ENCODE measurements at places on chromosomes 5 and 9. TPM values are rescaled to one million over a fixed set of nuclear protein-coding genes. Genes with fewer than 3 reads are reported as not detected.
A peak's percentile ranks its signal among the peaks of the same experiment; 100 is the strongest.

DNA sequence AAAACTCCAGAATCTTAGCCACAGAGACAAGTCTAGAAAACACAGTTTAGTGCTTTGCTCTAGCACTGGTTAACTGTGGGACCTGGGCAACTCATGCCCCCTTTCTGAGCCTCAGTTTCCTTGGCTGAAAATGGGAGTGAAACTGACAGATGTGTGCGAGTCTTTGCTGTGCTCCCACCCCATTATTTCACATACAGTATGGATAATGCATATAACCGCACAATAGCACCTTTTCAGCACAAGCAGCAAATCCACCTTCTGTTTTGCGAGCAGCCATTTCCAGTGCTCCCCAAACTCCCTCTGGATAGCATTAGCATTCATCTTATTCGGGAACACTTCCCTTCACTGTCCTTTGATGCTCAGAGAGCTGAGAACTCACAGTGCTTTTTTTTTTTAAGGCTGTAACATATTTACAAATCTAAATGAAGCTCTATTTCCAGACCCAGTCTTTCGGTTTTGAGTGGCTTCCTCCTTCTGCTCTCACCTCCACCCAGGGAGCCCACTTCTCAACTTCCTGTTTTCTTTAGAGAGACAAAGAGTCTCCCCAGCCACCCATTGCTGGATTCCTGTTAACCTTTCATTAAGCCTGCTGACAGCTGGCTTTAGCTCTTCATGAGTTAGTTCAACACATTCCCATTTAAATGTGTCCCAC lies 49.2 kb downstream of the TIMD4 start:
- no peak overlapping the region for H3K27ac ChIP-seq
- no peaks in the 10 kb centered on the region for H3K36me3 ChIP-seq
- DNase-seq: no peak
- no peak overlapping the region for H3K4me3 ChIP-seq
- H3K27me3 ChIP-seq: no peaks in the 10 kb centered on the region

RNF180 gene
- 6.2 TPM for total RNA-seq

GRCh38 chr9:101387871-101388506 lies 3.2 kb upstream of the BAAT start:
- H3K27me3 ChIP-seq: no peaks in the 10 kb centered on the region
- no peaks in the 10 kb centered on the region for H3K4me1 ChIP-seq
- H3K4me3 ChIP-seq: no peak overlapping the region
- DNase-seq: no peak
- H3K36me3 ChIP-seq: peaks cover 5% of the 10 kb centered on the region

DNA sequence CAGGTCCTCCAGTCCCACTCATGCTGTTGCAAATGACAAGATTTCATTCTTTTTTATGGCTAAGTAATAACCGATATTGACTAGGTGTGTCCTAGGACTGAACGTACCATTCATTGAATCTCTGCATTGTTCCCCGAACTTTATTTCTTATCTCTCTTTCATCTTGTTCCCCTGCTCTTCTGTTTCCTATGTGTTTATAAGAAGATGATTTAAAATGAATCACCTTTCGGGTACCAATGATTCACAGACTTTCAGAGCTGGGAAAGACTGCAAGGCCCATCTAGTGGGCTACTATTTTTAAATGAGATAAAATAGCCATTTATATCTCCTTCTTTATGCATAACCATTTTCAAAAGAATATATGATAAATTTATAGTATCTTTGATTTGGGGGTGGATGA lies 133.0 kb downstream of the CDH18 start:
- no peaks in the 10 kb centered on the region for H3K4me1 ChIP-seq
- no peak overlapping the region for H3K4me3 ChIP-seq
- no peaks in the 10 kb centered on the region for H3K27me3 ChIP-seq
- H3K27ac ChIP-seq: no peak overlapping the region

DNA sequence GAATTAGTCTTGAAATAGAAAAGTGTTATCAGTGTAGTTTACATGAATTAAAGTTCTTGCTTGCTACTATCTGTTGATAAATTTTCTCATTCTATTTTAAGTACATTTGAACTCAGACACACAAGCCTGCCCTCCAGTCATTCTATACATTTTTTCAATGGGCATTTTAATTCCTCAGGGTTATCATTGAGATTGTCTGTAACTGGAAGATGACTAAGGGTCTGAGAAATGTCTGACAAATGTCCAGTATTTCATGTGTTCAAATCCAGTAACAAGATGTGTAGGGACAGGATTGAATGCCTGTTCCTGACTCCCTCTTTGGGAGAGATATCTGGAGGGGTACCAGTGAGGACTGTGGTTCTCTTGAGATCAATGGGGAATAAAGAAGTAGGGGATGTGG lies 223.9 kb upstream of the ADAMTSL1 start:
- DNase-seq: no peak
- no peak overlapping the region for H3K4me3 ChIP-seq
- no peaks in the 10 kb centered on the region for H3K4me1 ChIP-seq
- H3K36me3 ChIP-seq: no peaks in the 10 kb centered on the region

GRCh38 chr9:134353539-134353938 lies 27.3 kb downstream of the RXRA start:
- H3K36me3 ChIP-seq: no peaks in the 10 kb centered on the region
- no peaks in the 10 kb centered on the region for H3K27me3 ChIP-seq
- H3K4me3 ChIP-seq: no peak overlapping the region

DNA sequence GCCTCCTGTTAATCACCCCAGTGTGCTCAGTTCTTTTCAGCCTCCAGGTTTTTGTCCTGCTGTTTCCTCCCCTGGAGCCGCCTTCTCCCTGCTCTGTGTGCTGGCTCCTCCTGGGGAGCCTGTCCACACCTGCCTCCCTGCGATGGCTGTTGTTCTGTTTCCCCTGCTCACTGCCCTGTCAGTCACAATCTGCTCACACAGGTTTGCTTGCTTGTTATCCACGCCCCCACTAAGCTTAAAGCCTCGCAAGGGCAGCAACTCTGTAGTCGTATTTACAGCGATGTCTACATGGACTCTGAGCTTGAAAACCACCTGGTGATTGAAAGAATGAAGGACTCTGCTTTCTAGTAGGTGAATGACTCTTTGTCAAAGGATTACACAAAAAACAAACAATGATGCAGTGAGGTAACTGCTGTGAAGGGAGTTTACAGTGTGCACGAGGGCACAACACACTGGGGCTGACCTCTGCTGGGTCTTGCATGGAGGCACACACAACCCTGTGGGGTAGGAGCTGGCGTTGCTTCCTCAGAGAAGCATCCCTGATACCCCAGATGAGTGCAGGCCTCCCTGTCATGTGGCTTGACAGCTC lies 39.6 kb upstream of the TEX48 start:
- no peaks in the 10 kb centered on the region for H3K36me3 ChIP-seq
- no peaks in the 10 kb centered on the region for H3K4me1 ChIP-seq
- no peak overlapping the region for H3K27ac ChIP-seq

GRCh38 chr9:96462541-96462940 lies 12.6 kb downstream of the HABP4 start:
- no peaks in the 10 kb centered on the region for H3K36me3 ChIP-seq
- no peak overlapping the region for H3K27ac ChIP-seq
- no peak overlapping the region for H3K4me3 ChIP-seq
- H3K27me3 ChIP-seq: no peaks in the 10 kb centered on the region

CERCAM gene
- total RNA-seq: 1.9 TPM

- H3K36me3 ChIP-seq: no peaks in the 10 kb centered on the region
- no peaks in the 10 kb centered on the region for H3K27me3 ChIP-seq
- no peak overlapping the region for H3K4me3 ChIP-seq
- H3K27ac ChIP-seq: no peak overlapping the region
- no peak for DNase-seq
Measured at GRCh38 chr5:93890657-93891056, 149.3 kb upstream of the POU5F2 start.

CEL gene
- total RNA-seq: 0.19 TPM

DNA sequence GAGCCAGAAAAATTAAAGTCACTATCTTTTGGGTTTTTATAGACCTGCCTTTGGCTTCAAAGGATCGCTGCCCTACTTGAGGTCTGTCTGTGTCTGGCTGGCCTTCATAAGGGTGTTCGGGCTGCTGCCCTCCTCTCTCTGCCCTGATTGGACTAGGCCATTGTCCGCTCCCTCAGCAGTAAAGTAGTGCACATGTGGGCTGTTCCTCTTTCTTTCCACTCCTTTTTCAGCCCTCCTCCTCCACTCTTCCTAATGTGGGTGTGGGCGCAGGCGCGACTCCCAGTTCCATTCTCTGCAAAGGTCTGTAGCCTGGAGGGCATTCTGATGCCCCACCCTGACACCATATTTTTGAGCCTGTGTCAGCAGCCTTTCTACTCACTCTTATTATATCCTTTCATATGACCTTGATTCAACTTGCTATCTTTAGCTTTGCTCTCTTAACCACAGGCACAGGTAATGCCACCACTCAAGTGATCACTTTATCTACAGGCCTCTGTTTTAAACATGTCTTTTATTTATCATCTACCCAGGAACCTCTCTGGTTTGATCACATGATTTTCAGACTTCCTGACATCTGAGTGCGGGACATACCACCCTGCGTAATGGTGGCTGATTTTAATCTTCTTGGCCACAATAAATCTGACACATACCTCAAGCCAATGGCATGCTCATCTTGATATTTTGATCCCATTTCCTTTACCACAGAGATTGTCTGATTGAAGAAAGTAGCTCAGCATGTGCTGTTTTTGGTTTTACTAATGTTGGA lies 144.5 kb downstream of the AOPEP start:
- H3K27ac ChIP-seq: no peak overlapping the region
- no peak overlapping the region for H3K4me3 ChIP-seq
- no peaks in the 10 kb centered on the region for H3K36me3 ChIP-seq
- H3K4me1 ChIP-seq: peaks cover 22% of the 10 kb centered on the region
- H3K27me3 ChIP-seq: no peaks in the 10 kb centered on the region

DNA sequence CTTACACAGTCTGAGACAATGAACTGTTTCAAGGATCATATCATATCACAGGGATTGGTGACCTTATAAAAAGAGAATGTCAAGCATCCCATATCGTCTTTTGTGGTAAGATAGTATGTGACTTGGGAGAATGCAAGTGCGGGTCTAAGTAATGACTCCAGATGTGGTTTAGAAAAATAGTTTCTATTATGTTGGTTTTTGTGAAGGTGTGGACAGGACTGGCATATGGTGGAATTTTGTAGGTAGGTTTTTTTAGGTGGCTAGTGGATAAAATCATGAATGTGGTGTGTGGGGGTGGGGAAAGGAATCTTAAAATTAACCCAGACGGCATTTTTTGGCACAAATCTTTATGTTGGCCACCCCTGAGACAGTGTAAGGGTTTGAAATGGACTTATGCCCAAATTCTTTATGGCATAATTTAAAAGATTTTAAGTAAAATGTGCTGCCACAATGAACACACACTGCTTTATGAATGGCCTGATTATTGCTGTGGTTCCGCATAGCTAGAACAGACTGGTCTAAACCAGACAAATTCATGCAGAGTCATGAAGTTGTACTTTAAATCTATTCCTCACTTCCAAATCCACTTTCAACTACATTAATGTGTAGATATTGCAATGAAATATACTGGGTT lies 204.8 kb upstream of the HAPLN1 start:
- no peaks in the 10 kb centered on the region for H3K4me1 ChIP-seq
- no peaks in the 10 kb centered on the region for H3K36me3 ChIP-seq
- no peak for DNase-seq

- no peaks in the 10 kb centered on the region for H3K36me3 ChIP-seq
- H3K27ac ChIP-seq: no peak overlapping the region
- DNase-seq: no peak
- H3K4me1 ChIP-seq: no peaks in the 10 kb centered on the region
- H3K27me3 ChIP-seq: no peaks in the 10 kb centered on the region
Measured at GRCh38 chr5:1707467-1707866, 92.2 kb downstream of the MRPL36 start.

DIPK1B gene
- total RNA-seq: 7.7 TPM

GRCh38 chr9:89311346-89312221 lies 589 bp downstream of the CKS2 start:
- DNase-seq: no peak
- no peaks in the 10 kb centered on the region for H3K4me1 ChIP-seq
- no peaks in the 10 kb centered on the region for H3K27me3 ChIP-seq
- peak overlapping the region; percentile 54 for H3K4me3 ChIP-seq
- H3K36me3 ChIP-seq: no peaks in the 10 kb centered on the region
- H3K27ac ChIP-seq: peak overlapping the region; percentile 75

DNA sequence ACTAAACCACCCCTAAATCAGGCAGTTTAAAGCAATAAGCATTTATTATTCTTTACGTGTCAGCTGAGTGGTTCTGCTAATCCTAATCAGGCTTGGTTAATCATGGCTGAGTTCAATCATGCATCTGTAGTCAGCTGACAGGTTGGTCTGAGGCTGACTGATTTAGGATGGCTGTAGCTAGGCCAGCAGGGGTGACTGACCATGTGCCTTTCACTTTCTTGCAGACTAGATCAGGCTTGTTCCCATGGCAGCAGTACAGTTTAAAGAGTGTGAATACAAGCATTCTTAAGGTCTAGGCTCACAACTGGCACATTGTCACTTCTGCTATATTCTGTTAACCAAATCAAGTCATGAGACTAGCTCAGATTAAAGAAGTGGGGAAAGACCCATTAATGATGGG lies 16.1 kb upstream of the MPDZ start:
- H3K4me3 ChIP-seq: no peak overlapping the region
- no peaks in the 10 kb centered on the region for H3K36me3 ChIP-seq
- DNase-seq: no peak
- no peaks in the 10 kb centered on the region for H3K27me3 ChIP-seq
- no peak overlapping the region for H3K27ac ChIP-seq

All from right lobe of liver (tissue), 6 donors.